ENCODE measurements at places on chromosomes 7 and 10. TPM values are rescaled to one million over a fixed set of nuclear protein-coding genes. Genes with fewer than 3 reads are reported as not detected.

Gene OGDHL
- 1.4 TPM for total RNA-seq

Gene LRRC18
- total RNA-seq = not detected

Gene ZNF679
- not detected for total RNA-seq

Gene FGL2
- total RNA-seq = 110 TPM

Gene CPA4
- 2.4 TPM for total RNA-seq

Gene PALS2
- 29.0 TPM for total RNA-seq

Gene CFTR
- total RNA-seq = 1.3 TPM

Gene CALCR
- total RNA-seq = 7.0 TPM

Gene TLX1
- 1.3 TPM for total RNA-seq

Gene PTN
- total RNA-seq = 85.1 TPM

Gene STOX1
- total RNA-seq = 5.0 TPM

Gene CYP3A4
- not detected for total RNA-seq

Gene CPXM2
- total RNA-seq = 7.8 TPM

Gene EIF4H
- total RNA-seq = 219 TPM

Gene ZNF365
- total RNA-seq = 0.41 TPM

Gene PPP1R9A
- 156 TPM for total RNA-seq

Gene ZNRF2
- total RNA-seq = 26.4 TPM

Gene AKR1D1
- not detected for total RNA-seq

Gene GARIN1A
- 0.10 TPM for total RNA-seq

Gene ZNF853
- total RNA-seq = 26.1 TPM

Gene ABCC2
- total RNA-seq = 0.72 TPM

Gene GJC3
- not detected for total RNA-seq

Gene CRYGN
- not detected for total RNA-seq

All from tongue (tissue), 3 donors.